Left lung (tissue), 14 donors: ENCODE measurements at places on chromosomes 5 and 9.

GRCh38 chr5:41629897-41630296, 119.5 kb upstream of the PLCXD3 start:
- no peak overlapping the region for H3K4me3 ChIP-seq
- no peaks in the 10 kb centered on the region for H3K36me3 ChIP-seq
- H3K4me1 ChIP-seq = no peaks in the 10 kb centered on the region
- H3K27me3 ChIP-seq = no peaks in the 10 kb centered on the region
- DNase-seq = no peak

DNA sequence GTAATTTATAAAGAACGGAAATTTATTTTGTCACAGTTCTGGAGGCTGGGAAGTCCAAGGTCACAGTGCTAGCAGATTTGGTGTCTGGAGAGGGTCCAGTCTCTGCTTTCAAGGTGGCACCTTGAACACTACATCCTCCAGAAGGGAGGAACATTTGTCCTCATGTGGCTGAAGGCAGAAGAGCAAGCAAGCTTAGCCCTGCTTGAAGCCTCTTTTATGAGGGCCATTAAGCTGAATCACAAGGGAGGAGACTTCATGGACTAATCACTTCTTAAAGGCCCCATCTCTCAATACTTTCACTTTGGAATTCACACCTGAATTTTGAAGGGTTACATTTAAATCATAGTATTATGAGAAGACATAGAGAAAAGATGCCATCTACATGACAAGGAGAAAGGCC, 215.4 kb upstream of the NFIL3 start:
- H3K27ac ChIP-seq = no peak overlapping the region
- no peaks in the 10 kb centered on the region for H3K4me1 ChIP-seq
- no peak for DNase-seq
- H3K27me3 ChIP-seq = no peaks in the 10 kb centered on the region
- no peak overlapping the region for H3K4me3 ChIP-seq

DNA sequence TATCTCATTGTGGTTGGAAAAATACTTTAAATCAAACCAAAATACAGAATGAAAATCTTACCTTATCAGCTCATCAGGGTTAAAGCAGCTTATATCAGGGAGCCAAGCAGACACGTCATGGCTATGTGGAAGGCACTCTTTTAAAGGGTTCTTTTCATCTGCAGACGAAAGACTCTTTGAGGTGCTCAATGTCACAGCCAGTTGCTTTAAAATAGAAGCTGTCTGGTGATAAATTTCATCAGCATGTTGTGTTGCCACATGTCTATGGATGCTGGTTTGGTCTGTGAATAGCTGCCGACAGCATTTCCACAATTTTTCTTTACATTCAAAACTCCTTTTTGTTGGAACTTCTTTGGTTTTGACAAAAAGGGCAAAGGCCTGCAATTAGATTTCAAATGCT, 7.5 kb downstream of the TSTD2 start:
- H3K27ac ChIP-seq = no peak overlapping the region
- DNase-seq = no peak
- no peaks in the 10 kb centered on the region for H3K36me3 ChIP-seq
- H3K4me1 ChIP-seq = no peaks in the 10 kb centered on the region

GRCh38 chr5:26894719-26895263, 143.6 kb downstream of the CDH9 start:
- no peak overlapping the region for H3K4me3 ChIP-seq
- DNase-seq = no peak
- no peaks in the 10 kb centered on the region for H3K27me3 ChIP-seq
- no peak overlapping the region for H3K27ac ChIP-seq
